ENCODE measurements at places on chromosomes 6 and 20. TPM values are rescaled to one million over a fixed set of nuclear protein-coding genes. Genes with fewer than 3 reads are reported as not detected.

DNA sequence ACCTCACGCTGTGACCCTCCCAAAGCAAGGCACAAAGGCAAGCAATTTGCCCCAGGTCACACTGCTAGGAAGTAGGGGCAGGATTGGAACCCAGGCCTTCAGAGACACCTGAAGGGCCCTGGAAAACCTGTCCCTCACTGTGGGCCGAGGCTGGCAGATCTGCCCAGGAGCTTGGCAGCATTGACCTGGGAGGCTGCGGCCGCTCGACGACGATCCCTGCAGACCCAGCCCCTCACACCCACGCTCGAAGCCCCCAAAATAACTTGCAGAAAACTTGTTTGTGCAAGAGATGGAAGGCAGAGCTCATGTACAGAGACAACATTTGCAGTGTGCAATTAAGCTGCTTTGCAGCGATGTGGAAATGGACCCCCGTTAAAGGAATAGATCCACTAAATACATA, 251.4 kb downstream of the TAF4 start:
- DNase-seq: no peak

DNA sequence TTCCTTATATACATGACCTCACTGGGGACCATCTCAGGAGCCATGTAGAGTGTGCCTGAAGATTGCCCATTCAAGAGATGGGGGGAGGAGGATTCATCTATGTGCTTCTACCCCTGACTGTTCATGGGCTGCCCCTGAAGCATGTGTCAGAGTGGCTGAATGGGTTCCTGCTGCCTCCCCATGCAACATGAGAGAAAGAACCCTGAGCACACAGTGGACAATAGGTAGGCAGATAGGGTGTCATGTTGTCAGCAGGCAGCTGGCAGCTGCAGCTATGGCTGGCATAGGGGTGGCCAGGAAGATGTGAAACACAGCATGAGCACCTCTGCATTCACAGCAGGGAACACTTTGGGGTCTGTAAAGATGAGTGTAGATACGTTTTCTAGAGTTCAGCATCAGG, 208.4 kb upstream of the CNR1 start:
- no peak for DNase-seq

- no peak for DNase-seq
These were observed 12.1 kb downstream of the EXOC2 start for GRCh38 chr6:680666-681340.

DNA sequence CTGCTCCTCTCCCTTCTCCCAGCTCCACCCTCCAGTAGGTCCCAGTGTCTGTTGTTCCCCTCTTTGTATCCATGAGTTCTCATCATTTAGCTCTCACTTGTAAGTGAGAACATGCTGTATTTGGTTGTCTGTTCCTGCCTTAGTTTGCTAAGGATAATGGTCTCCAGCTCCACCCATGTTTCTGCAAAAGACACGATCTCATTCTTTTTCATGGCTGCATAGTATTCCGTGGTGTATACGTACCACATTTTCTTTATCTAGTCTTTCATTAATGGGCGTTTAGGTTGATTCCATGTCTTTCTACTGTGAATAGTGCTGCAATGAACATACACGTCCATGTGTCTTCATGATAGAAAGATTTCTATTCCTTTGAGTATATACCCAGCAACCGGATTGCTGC, 136.6 kb downstream of the MYLK4 start:
- no peak for DNase-seq

GRCh38 chr20:23245553-23246181, 104.9 kb upstream of the NXT1 start:
- DNase-seq: no peak

- no peak for DNase-seq
These were observed 20.8 kb upstream of the CHRNA4 start for GRCh38 chr20:63381781-63382431.

GRCh38 chr6:166588691-166589336, 2.3 kb upstream of the RAMACL start:
- peak; percentile 84 for DNase-seq

GRCh38 chr6:33740794-33741193, 5.9 kb downstream of the IP6K3 start:
- DNase-seq: no peak

- no peak for DNase-seq
These were observed 31.4 kb downstream of the ALDH8A1 start for GRCh38 chr6:134918418-134918961.

- peak; percentile 92 for DNase-seq
These were observed 51.7 kb upstream of the HINT3 start for GRCh38 chr6:125904871-125905270.

DNA sequence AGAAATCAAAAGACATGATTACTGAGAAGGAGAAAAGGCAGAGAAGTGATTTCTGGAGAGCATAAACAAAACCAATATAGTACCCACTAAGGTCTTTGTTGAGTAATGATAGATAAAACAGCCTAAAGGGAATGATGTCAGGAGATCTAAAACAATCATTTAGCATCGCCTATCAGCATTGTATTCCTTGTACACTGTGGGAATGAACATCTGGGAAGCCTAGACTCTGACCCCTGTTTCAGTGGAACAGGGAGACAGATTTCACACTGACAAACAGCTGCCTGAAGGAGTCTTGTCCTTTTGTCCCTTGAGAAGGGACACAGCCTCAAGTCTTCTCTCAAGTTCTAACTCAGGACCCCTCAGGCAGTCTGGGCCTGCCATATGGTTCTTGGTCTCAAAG, 1.7 kb downstream of the ASIP start:
- DNase-seq: no peak

GRCh38 chr6:142014515-142014914, 118.2 kb upstream of the GJE1 start:
- peak; percentile 91 for DNase-seq

GRCh38 chr20:32441638-32442037, 83.5 kb downstream of the ASXL1 start:
- no peak for DNase-seq

DNA sequence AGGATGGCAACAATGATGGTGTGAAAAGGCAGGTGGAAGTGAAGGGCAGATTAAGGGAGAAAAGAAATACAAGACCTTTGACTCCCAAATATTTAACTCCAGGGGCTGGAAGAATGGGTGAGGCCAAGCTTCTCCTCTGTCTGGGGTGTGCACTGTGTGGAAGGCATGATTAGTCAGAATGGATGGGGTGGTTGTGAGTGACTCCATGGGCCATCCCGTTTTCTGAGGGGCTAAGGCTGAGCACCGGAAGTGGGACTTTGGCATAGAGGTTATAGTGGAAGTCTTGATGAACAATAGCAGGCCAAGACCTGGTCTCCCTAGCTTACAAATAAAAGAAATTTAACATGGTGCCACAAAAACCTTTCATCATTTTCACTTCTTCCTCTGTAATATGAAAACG, 12.1 kb downstream of the E2F3 start:
- no peak for DNase-seq

DNA sequence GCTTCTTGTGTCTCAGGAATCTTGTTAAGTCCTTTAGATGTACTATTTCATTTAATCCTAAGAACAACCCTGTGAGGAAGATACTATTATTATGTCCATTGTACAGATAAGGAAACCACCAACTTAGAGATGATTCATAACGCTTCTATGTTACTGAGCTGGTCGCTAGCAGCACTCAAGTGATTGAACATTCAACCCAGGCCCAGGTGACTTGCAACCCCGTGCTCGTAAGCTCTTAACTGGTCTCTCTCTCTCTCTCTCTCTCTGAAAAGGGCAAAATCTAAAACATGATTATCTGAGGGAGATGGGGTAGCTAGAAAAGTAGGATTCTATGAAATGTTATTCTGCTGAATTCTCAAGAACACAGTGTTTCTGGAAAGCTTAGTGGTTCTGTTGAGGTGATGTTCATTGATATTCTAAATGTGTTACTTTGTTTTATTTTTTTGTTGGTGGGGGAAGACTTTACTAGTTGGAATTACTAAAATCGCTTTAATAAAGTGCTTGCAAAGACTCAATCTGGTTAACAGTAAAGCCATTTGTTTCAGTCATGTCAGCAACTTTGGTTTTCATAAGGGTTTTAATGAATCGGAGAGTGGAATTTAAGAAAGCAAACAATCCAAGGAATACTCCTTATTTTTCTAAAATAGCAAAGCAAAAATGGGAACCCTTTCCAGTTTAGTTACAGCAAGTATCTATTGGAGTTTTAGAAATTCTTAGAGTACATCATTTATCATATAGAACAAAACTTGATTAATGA, 265.0 kb upstream of the TAB2 start:
- no peak for DNase-seq

DNA sequence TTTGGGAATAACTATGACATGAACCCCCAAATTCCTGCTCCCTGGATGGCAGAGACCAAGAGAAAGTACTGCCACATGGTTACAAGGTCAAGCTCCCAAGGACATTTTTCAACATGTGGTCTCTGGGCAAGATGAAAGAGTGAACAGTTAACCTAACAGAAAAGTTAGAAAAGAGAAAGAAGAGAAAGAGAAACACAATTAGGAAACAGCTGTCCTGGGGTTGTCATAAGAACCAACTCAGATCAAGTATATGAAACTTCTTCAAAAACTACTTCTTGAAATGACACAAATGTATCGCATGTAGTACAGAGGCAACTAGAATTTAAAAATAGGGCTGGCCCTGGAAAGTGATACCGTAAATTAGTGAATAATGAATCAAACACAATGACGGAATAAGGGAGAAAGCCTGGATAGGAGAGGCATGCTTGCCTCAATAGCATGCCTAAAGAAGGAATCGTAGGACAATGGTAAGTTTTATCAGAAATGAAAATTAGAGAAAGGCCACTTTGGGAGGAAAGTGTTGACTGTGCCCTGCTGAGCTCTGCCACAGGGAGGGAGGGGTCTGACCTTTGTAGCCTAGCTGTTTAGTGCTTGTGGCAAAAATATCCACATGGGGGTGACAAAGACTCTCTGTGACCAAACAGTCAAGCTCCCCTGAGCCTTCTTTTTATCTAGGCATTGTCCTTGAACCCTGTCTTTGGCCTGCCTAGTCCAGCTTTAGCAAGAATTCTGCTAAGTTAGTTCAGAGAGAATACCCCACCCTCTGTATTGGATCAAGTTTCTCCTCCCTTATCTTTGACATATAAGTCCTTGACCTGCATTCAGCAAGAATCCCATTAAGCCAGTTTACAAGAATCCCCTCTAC, 4.3 kb upstream of the DCBLD1 start:
- no peak for DNase-seq

DNA sequence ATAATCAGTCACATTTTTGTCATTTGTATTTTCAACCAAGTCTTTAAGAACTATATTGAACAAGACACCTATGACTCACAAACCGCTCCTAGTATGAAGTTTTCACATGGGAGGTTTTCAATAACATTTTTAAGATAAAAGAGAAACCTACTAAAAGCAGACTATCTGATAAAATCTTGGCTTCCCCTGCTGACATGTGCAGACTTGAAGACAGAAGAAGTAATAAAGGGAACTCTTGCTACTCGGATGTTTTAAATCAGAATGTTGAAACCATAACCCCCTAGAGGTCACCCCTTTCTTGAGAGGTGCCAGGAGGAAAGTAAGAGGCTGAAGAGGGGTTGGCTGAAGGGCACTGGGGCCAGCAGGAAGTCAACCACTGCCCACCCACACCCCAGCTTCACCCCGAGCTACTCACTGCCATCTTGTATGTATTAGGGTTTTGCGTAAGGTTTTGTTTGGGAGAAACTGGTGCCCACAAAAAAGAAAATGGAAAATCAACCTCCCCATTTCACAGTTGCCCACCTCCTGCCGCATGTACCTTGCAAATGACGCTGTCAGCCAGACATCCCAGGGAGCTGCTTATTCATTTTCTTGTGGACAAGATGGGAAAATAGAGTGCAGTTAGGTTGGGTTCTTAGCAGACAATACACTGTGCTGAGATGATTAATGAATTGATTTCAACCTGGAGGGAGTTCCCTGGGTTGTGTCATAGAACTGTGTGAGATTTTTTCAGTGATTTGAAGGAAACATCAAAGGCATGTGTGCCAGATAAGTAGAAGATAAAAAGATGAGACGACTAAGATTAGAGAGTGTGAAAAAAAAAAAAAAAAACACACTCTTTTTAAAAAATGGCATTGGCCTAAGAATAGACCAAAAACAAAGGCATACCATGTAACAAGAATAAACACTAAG, 83.2 kb upstream of the TAB2 start:
- peak; percentile 79 for DNase-seq

DNA sequence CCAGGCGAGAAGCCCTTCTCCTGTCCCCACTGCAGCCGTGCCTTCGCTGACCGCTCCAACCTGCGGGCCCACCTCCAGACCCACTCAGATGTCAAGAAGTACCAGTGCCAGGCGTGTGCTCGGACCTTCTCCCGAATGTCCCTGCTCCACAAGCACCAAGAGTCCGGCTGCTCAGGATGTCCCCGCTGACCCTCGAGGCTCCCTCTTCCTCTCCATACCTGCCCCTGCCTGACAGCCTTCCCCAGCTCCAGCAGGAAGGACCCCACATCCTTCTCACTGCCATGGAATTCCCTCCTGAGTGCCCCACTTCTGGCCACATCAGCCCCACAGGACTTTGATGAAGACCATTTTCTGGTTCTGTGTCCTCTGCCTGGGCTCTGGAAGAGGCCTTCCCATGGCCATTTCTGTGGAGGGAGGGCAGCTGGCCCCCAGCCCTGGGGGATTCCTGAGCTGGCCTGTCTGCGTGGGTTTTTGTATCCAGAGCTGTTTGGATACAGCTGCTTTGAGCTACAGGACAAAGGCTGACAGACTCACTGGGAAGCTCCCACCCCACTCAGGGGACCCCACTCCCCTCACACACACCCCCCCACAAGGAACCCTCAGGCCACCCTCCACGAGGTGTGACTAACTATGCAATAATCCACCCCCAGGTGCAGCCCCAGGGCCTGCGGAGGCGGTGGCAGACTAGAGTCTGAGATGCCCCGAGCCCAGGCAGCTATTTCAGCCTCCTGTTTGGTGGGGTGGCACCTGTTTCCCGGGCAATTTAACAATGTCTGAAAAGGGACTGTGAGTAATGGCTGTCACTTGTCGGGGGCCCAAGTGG, 5.3 kb downstream of the SNAI1 start:
- peak; percentile 39 for DNase-seq

DNA sequence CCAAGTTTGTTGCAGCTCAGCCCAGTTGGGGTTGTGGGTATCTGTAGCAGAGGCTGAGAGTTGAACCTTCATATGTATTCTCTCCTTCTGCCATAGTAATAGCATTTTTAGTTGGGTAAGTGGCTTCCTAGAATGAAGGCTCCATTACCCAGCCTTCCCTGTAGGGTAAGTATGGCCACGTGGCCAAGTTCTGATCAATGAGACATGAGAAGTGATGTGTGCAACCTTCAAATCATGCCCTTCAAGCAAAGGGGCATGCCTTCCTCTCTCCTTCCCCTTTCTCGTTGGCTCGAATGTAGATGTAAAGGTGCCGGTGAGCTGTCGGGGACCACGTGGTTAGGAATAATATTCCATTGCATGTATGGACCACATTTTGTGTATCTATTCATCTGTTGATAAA, 12.7 kb upstream of the TRAF3IP2 start:
- no peak for DNase-seq

- no peak for DNase-seq
These were observed 173.9 kb downstream of the LRFN2 start for GRCh38 chr6:40413239-40413638.

GRCh38 chr6:142462260-142462659, 160.5 kb downstream of the ADGRG6 start:
- DNase-seq: no peak

The MUC22 gene
- 0.05 TPM for total RNA-seq

The AVP gene
- total RNA-seq: not detected

The CCDC170 gene
- 0.10 TPM for total RNA-seq

The FHL5 gene
- not detected for total RNA-seq

The TP53TG5 gene
- total RNA-seq: not detected

The PRR18 gene
- not detected for total RNA-seq

The NNAT gene
- total RNA-seq: 3.1 TPM

The FNDC1 gene
- total RNA-seq: 8.6 TPM

The CST8 gene
- total RNA-seq: not detected

The TNNC2 gene
- total RNA-seq: not detected

The HLA-DQB1 gene
- total RNA-seq: 3.7 TPM
